ENCODE measurements at places on chromosomes 5 and 9.
A peak's percentile ranks its signal among the peaks of the same experiment; 100 is the strongest.

- no peak for DNase-seq
Measured at GRCh38 chr5:135458356-135458755, 6.2 kb upstream of the TIFAB start.

GRCh38 chr5:79931866-79932265 lies 59.2 kb downstream of the MTX3 start:
- DNase-seq = no peak

- no peak for DNase-seq
Measured at GRCh38 chr5:39299962-39300361, 64.3 kb downstream of the C9 start.

DNA sequence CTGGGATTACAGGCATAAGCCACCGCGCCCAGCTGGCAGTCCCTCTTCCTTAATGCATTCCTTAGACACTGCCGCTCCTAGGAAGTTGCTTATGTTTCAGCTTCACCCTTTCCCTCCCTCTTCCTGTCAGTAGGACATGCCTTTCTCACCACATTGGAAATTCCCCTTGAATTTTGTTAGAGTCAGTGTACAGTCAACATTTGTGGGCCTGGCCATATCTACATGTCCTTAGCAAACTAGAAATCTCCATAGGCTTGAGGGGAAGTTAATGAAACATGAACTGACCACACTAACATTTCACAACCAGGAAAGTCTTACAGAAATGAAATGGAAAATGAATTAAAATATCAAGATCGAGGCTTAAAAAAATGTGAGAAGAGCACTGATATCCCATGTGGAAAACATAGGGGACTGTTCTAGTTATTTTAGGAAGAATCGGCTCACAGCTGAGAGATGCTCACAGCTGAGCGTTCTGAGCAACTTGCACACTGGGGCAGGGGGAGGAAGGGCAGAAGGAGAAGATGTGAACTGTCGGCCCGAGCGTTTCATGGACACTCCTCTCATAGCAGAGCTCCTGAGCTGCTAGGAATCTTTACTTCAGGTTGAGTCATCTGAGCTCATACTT lies 21.1 kb upstream of the LVRN start:
- DNase-seq = peak; percentile 27

- no peak for DNase-seq
Measured at GRCh38 chr5:172886476-172886875, 52.4 kb downstream of the ERGIC1 start.

GRCh38 chr9:128946571-128947276 lies 679 bp downstream of the DOLK start:
- peak; percentile 33 for DNase-seq

DNA sequence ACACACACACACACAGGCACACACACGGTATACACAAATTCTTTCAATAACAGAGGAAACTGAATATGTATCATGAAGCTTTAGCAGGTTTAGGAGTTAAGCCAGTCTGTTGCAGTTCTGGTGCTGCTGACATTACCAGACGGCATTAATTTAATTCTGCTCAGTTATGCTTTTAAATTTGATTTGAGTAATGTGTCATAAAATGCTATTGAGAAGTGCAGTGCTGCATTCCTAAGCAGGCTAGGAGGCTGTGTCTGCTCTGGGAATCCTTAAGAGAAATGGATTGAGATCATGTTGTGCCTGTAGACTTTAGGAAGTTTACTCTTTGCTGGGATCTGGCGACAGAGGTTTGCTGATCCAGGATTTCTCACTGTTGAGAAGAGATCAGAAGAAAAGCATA lies 733.8 kb downstream of the BRINP1 start:
- DNase-seq = no peak

GRCh38 chr9:126357074-126357473 lies 30.4 kb downstream of the MVB12B start:
- DNase-seq = no peak

DNA sequence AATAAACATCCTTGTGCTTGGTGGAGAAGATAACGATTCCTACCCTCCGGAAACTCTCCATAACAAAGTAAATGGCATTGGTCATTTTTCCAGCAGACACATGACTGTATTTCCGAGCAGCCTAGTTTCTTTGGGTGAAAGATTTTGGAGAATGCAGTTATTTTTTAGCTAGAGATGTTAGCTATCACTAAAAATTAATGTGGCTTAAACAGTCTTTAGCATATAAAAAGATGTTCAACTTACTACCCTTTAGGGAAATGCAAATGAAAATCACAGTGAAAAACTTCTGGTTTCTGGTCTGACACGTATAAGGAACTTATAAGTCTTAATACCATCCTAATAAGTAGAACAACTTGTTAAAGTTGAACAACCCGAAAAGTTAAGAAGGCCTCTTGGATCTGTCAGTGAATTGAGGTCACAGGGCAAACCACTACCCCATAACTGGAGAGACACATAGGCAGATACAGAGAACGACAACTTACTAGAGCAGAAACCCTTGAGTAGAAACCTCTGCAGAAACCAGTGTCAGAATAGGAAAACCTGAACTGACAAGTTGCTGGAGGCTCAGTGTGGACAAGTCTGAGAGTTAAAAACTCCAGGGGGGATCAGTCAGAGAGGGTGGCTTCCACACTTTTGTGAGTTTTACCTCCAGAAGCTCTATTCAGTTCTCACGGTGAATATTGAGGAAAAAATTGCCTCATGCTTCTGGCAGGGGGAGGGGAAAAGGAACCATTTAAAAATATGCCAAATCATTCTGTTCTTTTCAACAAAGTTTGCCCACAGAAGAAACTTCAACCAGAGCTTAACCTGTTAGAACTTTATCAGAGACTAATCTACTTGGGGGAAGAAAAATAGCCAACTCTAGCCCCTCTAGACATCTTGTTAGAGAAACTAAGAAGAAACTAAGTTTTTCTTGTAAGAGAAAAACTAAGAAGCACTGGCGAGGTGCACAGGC lies 325.2 kb upstream of the RPS23 start:
- DNase-seq = no peak

Measured in stomach (tissue), 19 donors.